GM18507 (cell line): ENCODE measurements at places on chromosomes 4 and X.

- DNase-seq, result no peak
These were observed 468.2 kb downstream of the ZIC3 start for GRCh38 chrX:138034136-138034535.

GRCh38 chrX:13570261-13570605 is 832 bp downstream of the EGFL6 start:
- no peak for DNase-seq

GRCh38 chr4:2938906-2939305 is 24.3 kb downstream of the NOP14 start:
- DNase-seq, result no peak

DNA sequence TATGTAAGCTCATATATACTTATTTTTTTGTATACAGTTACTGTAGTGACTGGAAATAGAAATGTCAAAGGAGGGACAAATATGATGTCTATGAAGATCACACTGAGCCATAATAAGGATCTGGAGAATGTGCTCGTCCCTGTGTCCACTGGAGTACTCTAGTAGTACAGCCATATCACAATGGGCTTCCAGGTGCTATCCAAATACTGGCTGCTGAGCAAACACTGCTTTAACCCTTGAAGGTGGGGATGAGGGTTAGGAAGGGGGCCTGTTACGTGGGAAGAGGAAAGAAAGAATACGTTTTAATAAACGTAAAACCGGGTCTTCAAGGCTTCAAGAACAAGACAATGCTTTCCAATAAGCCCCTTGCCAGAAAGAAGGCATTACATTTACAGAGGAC is 29.8 kb upstream of the TMEM150C start:
- no peak for DNase-seq

GRCh38 chr4:41638866-41639265 is 100.9 kb downstream of the LIMCH1 start:
- no peak for DNase-seq

DNA sequence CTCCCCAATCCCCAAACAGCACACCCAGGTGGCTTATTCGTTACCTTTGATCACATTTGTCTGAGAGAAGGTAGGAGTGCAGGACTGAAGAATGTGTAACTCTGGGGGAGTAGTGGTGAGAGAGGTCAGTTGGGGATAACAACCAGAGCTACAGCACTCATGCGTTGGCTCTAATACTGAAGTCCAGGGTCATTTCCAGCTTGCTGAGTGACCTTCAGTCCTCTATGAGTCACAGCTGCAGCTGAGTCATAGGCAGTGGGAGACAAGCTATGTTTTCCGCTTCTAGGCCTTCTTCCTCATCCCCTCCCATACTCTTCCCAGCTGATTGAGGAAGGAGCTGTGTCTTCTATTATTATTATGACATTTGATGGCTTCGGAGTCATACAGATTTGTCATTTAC is 31.6 kb upstream of the CT47C1 start:
- DNase-seq, result no peak

- no peak for DNase-seq
These were observed 792 bp downstream of the PPID start for GRCh38 chr4:158722291-158722916.

DNA sequence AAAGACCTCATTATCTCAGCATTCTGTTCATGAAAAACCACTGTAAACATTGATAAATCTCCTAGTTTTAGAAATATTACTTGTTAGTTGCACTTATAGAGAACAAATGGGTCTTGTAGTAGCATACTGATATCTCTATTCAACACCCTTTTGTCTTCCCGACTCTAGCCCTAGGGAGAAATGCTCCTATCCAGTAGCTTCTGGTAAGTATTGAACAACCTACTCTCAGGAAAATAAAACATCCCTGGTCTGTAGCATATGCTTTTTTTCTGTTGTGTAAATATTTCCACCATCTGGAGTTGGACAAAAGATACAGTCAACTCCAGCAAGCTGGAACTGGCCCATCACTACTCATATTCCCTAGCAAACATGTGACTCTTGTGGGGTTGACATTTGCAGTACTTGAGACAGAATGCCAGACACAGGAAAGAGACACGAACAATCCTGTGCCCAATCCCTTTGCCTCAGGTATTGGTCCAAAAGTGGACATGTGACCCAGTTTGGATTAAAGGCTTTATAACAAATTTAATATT is 188.2 kb downstream of the GC start:
- no peak for DNase-seq

DNA sequence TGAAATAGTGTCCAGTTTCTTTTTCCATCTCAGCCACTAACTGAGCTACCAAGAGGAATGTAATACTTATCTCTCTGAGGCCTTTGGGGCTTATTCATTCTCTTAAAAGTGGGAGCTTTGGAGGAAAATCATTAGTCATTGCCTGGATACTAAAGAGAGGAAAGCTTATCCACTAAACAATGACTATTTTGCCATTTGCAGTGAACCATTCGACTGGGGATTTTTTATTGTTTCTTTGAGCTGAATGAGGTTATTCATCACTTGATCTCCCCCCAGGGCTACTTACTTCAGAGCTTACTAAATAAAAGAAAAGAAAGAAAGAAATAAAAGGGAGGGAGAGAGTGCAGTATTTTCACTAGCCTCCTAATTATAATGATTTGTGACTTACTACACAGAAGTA is 1329.5 kb upstream of the TENM3 start:
- DNase-seq, result no peak

- DNase-seq, result no peak
These were observed 89.0 kb downstream of the NSUN7 start for GRCh38 chr4:40838742-40839141.

DNA sequence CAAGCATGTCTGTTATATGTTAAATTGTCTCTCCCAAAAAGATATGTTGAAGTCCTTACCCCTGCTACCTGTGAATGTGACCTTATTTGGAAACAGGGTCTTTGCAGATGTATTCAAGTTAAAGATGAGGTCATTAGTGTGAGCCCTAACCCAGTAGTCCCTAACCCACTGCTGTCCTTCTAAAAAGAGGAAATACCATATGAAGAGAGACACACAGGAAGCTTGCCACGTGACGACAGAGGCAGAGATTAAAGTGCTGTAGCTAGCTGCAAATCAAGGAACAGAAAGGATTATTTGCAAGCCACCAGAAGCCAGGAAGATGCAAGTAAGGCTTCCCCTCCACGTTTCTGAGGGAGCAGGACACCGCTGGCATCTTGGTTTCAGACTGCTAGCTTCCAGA is 150.1 kb downstream of the HNRNPD start:
- DNase-seq, result no peak

DNA sequence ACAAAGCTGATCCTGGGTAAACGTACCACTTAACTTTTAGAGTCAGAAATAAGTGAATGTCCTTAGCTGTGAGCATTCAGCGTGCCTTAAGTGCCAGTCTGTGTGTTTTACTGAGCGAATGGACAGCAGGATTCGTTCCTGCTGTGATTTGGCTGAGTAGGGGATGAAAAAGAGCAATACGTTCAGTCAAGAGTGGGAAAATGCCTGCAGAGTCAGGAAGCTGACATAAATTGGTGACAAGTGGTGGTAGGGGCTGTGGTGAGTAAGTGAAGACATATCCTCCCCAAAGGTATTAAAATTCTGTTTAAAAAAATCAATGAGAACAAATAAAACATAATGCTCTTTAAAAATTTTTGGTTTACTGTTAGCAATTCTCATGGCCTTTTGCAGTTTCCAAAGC is 56.6 kb upstream of the TNIP3 start:
- DNase-seq, result no peak

- DNase-seq, result peak; percentile 37
These were observed 43.1 kb upstream of the LSM6 start for GRCh38 chr4:146132445-146132844.

DNA sequence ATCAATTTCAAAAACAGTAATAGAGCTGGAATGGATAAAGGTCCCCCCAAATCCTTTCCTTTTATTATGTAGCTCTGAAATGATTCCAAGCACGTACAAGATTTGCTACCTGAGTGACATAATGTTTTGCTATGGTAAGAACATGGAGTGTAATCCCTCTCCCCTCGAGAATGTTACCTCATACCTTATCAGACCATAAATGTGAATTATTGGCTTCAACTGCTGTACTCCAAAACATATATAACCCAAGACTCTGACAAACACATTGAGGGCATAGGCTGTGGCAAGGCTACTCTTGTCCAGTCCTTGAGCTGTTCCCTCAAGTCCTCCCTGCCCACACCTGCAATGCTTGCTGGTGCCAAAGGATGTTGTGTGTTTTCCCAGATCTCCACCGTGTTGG is 286.9 kb downstream of the KCTD8 start:
- DNase-seq, result no peak

DNA sequence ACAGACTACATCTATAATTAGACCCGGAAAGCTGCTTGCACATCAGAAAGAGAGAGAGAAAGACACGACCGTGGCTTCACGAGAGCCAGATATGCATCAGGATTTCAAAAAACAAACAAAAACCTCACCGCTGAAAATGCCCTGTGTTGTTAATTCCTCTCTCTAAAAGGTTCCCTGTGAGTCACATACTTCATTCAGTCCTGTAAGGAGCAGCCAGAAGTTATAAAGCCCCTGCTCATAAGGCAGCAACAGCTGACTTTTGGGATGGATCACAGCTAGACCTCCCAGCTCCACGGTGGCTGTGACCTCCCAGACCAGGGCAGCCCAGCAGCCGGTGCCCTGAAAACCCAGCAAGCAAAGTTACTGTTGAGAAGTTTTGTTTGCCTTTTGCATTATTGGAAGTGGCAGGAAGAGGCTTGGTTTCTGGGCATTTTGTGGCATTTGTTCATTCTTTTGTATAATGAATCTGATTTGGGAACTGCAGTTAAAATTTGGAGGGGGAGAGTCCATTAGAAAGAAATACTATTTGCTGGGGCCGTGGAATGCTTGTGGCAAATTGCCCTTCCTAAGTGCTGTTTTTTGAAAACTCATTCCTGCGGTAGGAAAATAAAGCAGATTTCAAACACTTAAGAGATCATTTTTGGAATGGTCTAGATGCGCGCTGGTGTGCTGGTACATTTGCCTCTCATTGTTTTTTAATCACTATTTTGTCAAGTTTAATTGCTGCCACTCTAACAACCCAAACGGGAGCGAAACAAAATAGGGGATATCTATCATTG is 520.4 kb downstream of the BCOR start:
- no peak for DNase-seq

DNA sequence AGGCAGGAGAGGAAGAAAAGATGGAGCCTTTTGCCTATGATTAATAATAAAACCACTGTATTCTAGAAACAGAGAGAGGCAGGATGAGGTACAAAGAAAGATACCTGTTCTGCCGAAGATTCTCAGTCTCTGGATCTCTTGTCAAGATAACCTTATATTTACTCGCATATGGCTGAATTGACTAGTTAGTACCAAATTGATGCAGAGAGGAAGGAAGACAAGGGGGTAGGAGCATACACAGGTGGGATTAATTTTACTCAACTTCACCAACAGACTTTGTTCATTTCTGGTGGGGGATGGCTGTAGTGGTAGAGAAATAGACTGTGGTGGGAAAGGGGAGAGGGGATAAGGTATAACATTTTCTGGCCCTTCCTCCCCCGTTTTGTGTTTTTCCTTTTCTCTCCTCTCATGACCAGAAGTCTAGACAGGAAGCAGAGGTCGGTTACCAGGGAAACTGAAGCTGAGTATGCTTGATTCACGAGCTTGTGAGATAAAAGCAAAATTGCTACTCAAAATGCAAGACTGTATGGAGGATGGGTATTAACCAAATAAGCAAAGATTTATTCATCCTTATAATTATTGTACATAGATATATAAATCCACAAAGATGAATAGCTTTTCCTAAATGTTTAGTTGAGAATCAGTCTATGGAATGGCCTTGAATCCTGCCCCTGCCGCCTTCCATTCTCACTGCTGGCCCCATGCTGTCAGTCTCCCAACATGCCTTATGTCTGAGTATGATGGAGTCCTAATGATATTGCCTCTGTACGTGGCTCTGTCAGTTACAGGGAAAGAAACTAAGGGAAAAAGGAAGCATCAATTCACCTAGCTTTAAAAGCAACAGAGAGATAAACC is 17.8 kb upstream of the PAGE2B start:
- no peak for DNase-seq

DNA sequence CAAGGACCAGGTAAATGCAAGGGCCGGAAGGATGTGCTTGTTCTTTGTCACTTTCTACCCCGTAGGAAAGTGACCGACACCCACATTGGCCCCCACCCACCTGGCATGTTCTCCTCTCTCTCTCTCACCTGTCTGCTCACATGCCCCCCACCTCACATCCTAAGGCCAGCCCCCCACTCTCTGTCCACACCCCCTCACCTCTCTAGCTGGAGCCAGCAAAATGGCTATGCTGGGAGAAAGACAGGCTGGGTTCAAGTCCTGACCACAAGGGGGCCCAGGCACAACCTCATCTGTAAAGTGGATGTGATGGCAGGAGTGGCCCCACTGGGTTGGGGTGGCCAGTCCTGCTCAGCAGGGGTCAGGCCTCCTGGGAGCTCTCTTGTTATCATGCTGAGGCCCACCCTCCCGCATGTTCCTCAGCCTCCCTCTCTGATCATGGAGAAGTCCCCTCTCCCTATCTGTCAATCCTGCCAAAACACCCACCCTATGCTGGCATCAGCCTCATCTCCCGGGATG is 1.7 kb upstream of the PPP2R2C start:
- no peak for DNase-seq

GRCh38 chrX:65493431-65493830 is 41.2 kb downstream of the LAS1L start:
- no peak for DNase-seq

GRCh38 chr4:7434766-7435150 is at the start of gene PSAPL1:
Gene PSAPL1, minus strand, starts transcription at chr4:7434930. Its CDS starts 51 bp downstream, at chr4:7434879.
- no peak for DNase-seq

DNA sequence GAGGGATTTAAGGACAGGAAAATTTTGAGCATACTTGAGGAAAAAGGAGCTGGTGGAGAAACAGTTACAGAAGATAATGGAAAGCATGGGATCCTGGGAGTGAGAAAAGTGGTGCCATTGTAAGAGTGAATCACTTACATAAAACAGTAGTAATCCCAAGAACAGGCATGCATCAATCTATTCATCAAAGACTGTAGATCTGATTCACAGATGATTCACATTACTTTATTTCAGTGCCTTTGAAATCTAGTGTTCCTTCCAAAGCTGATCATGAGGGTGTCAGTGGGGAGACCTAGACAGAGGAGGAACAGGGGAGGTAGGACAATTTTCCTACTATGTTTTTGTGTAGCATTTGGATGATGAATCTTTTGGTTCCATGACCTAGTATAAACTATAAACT is 102.7 kb downstream of the TAB3 start:
- no peak for DNase-seq

DNA sequence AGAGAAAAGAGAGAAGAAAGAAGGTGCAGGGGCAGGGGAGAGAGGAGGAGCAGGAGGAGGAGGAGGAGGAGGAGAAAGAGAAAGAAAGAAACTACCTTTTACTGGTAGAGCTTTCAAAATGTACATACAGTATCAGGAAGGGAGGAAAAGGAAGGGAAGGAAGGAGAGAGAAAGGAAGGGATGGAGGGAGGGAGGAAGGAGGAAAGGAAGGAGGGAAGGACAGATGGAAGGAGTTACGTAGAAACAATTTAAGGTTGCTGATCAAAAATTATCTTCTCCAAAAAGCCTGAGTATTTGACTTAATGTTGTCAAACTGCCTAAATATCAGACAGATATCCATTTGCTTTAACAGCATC is 13.4 kb downstream of the TBC1D9 start:
- DNase-seq, result no peak
